ENCODE measurements at places on chromosomes 16 and 17.

DNA sequence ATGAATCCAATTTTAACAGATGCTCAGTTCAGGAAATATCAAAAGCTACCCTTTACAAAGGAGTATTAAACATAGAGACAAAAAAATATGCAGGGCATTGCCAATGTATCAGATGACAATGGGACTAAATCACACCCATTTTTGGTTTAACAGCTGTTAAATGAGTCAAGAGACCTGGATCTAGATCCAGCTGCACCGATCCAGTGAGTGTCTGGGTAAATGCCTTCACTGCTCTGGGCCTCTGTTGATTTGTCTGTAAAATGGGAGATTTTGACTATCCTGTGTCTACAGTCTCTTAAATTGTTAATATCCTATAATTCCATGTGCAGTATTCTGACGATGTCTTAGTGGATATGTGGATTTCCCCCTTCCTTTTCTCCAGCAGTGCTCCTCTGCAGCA lies 16.4 kb downstream of the KRT23 start:
- DNase-seq: no peak

- no peak for DNase-seq
Observed at GRCh38 chr17:4710693-4711634, 532 bp downstream of the ARRB2 start.

DNA sequence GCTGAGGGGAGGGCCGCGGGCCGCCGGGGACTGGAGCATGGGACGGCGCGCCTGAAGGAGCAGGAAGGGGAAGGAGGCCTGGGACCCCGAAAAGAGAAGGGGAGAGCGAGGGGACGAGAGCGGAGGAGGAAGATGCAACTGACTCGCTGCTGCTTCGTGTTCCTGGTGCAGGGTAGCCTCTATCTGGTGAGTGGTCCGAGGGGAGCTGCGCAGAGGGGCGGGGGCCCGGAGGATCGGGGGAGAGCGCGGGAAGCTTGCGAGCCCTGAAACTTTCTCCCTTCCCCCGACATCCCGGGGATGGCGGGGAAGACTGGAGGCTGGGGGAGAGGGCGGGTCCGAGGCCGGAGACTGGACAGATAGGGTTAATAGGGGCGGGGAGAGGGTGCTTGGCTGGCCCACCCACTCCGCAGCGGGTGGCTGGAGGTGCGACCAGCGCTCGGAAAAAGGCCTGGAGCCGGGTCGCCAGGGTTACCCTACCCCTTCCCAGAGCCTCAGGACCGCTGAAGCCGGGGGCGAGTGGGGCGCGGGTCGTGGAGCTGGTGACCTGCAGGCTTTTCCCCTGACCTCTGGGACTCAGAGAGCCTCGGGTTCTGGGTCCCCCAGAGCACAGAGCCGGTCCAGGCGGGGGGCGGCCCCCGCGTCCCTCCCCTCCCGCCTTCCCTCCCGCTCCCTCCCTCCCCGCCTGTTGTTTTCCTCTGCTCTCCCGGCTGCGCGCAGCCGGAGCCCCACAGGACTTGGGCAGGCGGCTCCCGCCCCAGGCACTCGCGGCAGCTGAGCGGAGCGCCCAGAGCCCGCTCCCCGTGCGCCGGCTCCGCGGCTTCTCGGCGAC lies 631 bp downstream of the NXPH3 start:
- DNase-seq: no peak

GRCh38 chr17:43755389-43755875 lies 3.2 kb downstream of the SOST start:
- DNase-seq: no peak

DNA sequence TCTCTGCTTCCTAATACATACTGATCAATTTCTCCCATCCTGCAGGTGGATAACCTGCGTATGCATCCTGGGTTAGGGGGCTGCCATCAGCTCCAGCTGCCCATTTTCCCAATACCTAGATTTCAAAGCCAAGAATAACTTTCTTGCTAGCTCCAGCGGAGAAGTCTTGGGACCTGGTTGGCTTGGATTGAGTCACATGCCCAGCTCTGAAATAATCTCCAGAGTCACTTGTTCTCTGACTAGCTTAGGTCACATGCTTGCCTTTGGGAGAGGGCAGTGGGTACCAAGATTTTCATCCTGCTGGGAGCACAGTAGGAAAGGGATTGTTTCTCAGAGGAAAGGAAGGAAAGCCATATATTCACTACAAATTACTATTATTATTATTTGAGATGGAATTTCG lies 70.0 kb upstream of the ELAC2 start:
- no peak for DNase-seq

GRCh38 chr16:77650761-77651160 lies 71.6 kb upstream of the NUDT7 start:
- no peak for DNase-seq

DNA sequence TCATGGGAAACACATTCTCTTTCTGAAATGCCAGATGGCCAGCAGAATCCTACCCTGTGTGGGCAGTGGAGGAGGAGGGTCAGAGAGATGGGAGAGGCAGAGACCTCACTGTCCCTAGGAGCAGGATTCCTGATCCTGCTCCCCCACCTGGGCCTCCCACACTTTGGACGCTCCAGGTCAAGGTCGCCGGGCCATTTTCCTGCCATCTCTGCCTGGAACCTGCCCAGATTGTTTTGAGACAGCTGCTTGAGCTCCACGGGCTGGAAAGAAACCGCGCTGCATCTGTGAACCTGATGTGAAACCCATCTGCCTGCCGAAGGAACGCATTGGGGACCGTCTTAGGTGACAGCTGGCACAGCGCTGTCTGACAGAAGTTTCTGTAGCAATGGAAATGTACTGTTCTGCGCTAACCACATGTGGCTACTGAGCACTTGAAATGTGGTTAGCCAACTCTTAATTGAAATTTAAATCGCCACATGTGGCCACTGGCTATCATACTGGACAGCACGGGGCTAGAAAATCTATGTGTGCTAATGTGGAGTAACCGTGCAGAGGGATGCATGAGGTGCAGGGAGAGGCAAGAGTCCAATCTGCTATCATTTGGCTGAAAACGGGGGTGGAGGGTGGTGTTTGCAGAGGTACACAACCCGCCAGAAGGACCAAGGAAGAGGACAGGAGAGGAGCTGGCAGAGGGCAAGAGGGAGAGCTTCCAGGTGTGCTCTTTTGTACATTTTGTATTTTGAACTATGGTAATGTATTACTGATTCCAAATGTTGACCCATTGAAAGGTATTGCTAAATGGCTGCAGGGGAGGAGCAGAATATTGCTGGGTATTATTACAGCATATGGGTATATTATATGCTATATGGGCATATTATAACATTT lies 15.4 kb upstream of the NUBP1 start:
- DNase-seq: no peak

- DNase-seq: no peak
Observed at GRCh38 chr17:77740481-77740880, 218.0 kb upstream of the TNRC6C start.

GRCh38 chr16:75794426-75794825 lies 68.1 kb upstream of the CPHXL start:
- no peak for DNase-seq

DNA sequence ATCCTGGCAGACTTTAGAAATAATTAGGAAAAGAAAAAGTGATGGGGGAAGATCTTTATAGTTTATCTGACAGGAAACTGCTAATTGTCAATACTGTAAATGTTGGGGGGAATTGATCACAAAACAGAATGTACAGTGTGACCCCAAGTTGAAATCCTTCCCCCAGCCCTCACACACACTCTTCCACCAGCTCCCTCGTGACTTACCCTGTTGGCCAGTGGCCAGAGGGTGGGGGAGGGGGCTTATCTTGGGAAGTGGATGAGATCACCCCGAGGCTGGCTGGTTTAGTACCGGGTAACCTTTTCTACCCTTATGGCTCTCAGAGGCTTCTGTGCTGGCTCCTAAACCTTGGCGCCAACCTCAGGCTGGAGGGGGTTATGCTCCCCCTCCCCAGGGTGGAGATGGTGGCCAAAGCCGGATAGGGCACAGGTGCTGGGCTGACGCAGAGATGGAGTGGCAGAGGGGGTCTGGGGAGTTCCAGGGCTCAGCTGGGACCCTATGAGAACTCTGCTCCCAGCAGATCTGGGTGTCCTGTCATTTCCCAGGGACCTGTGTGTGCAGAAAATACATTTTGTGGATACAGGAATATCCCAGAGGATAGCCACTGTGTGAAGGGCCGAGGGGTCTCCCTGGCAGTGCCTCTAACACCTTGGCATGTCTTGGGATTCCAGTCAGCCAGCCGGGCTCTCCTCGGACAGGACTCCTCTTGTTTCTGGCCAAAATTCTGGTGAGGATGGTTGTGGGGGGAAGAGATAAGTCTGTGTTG lies 18.6 kb downstream of the CDH16 start:
- DNase-seq: no peak

DNA sequence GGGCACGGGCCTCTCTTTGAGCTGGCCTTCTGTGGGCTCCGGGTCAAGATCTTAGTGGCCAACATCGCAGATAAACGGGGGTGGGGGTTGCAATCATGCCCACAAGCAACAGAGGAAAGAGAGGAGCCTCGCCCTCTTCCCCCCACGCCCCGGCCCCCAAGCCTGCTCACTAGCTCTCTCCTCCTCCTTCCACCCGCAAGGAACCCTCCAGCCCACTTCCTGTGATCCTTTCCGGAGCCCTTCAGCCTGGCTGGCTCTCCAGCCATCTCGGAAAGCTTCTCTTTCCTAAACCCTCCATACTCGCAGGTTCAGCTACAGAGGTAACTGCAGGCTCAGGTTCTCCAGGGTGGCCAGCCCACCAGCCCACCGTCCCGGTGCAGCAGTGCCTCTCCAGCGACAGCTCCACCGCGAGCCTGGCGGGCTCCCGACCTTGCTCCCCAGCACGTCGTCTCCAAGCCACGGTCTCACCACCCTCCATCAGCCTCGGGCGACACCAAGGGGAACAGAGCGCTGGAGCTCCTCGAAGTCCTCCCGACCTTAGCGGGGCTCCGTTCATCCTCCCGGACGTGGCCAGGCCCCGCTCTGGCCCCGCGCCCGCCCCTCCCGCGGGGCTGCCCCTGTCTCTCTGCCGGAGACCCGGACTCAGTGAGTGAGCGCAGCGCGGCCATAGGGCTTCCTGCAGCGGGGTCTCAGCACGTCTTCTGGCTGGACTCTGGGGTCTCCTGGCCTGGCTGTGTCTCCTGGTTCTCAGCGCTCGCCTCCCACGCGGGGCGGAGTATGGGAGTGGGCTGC lies 12.9 kb upstream of the ODF4 start:
- no peak for DNase-seq

GRCh38 chr16:20873331-20873730 lies 26.8 kb downstream of the DCUN1D3 start:
- DNase-seq: no peak

GRCh38 chr16:1204933-1205332 lies 20.1 kb downstream of the TPSG1 start:
- DNase-seq: no peak

GRCh38 chr17:47224966-47225365 lies 15.8 kb downstream of the MYL4 start:
- DNase-seq: no peak

DNA sequence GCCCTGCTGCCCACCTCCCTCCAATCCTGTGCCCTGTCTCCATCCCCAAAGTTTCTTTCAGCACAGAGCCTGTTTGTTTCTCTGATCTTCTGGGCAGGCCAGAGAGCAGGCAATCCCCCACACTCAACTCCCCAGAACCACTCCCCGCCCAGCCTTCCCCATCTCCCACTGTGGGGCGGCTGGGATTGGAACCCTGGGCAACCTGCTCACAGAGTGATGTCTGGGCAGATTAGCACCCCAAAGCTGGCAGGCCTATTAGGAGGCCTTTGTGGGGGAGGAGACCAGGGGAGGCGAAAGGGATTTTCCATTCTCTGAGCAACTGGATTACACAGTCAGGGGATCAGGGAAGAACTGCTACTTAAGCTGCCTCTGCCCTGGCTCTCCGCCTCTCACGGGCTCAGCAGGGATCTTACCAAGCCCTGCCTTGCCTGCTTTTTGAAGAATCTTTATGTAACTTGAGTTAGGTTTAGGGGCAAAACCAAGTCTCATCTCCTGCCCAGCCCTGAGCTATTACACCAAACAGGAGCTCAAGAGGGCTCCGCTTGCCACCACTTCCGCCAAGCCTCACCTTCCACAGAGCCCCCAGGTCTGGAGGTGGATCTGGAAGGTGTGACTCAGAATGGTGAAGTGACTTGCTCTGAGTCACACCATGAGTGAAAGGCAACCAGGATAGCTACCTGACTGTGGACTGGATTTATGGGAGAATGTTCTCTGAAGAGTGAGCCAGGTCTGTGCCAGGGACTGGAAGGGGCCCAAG lies 16.0 kb upstream of the LHX1 start:
- DNase-seq: no peak

All from iPS DF 19.7 (cell line).